ENCODE measurements at places on chromosomes 1 and 21.
A peak's percentile ranks its signal among the peaks of the same experiment; 100 is the strongest.

- no peak for DNase-seq
Measured at GRCh38 chr1:19372136-19372514, 60.0 kb downstream of the SLC66A1 start.

DNA sequence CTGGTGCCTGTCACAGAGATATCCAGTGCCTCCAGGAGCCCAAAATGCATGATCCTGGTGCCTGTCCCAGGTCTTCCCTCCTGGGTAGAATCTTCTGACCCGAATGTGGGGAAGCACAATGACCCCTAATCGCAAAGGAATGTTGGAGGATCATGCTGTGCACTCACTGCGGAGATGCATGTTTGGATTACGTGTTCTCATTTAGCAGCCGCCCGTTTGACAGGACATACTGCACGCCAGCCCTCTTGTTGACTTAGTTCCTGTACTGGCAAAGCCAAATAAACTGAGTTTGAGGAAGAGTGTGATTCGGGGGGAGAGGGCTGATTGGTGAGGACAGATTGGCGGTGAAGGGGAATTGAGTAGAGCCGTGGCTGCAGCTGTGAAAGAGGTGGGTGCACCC, 85.9 kb upstream of the SIM2 start:
- no peak for DNase-seq

DNA sequence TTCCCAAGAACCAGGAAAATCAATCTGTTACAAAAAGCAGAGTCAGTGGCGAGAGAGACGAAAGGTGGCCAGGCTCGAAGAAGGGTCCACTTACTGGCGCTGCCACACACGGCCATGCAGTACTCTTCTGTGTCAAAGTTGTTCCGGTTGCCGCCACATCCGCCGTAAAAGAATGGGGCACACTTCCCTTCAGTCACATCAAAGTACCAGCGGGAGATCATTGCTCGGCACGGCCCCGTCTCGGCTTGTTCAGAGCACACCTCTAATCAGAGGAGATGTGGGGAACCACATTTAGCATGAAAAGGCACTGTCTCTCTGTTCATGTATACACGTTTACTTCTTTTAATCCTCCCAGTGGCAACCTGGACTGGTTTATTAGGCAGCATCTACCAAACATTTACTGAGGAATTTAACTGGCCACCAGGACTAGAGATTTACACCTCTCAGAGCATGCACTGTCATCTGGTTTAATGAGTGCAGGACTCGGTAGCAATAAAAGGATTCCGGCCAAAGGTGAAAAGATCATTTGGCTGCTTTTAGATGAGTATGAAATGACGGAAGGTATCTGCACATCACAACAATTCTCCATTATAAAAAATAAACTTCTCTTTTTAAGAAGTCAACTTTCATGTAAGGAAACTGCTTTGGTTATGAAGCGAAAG, 170.5 kb downstream of the APP start:
- no peak for DNase-seq

DNA sequence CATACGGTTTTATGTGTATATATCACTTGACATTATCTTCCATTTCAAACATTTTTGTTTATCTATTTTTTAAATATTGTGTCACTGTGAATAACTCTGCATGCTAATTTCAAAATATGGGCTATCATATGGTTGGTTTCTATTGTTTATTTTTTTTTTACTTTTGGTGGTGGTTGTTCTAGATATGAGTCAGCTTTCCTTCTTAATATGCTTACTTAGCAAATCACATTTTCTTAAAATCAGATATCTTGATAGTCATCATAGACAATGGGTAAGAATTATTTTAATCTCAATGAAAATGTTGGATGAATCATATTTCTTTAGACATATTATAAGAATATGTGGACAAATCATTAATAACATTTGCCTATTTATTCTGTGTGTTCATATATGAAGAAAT, 881.5 kb downstream of the BRINP3 start:
- DNase-seq = no peak

DNA sequence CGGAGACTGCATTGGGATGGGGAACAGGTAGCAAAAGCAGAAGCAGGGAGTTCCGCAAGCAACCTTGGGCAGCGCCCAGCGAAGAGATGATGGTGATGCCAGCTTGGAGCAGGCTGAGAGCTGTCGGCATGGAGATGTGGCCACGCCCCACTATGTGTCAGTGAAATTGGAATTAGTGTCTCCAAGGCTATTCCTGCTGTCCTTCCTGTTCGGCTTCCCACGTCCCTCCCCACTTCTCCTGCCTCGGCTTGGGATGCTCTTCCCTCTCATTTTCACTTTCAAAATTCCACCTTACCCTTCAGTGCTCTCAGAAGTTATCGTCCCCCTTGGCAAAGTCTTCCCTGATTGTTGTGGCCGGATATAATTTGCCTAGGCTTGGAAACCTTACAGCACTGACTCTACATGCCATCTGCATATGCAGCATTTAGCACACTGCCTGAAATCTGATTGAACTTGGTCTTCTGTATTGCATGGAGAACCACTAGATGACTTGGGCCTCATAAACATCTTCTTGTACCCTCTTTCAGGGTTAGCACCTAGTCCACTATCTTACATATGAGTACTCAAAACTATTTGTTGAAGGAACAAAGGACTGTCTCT, 270.7 kb upstream of the RUNX1 start:
- DNase-seq = no peak

DNA sequence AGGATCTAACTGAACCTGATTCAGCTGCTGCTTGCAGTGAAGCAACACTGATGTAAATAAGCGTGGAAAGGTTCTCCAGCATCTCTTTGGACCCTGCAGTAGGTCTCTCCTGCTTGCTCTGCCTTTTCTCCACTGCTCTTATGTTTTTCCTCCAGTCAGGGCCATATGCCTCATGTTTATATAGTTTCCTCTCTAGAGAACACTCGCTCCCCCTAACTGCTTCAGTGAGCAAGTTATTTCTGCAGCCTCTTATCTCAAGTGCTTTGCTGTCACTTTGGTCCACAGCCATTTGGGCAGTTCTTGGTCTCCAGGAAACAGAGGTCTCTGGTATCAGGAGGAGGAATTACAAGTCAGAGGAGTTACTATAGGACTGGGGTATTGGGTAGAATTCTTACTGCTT, 5.3 kb downstream of the PRUNE1 start:
- no peak for DNase-seq

GRCh38 chr1:225697428-225697827, 44.5 kb upstream of the ENAH start:
- no peak for DNase-seq

DNA sequence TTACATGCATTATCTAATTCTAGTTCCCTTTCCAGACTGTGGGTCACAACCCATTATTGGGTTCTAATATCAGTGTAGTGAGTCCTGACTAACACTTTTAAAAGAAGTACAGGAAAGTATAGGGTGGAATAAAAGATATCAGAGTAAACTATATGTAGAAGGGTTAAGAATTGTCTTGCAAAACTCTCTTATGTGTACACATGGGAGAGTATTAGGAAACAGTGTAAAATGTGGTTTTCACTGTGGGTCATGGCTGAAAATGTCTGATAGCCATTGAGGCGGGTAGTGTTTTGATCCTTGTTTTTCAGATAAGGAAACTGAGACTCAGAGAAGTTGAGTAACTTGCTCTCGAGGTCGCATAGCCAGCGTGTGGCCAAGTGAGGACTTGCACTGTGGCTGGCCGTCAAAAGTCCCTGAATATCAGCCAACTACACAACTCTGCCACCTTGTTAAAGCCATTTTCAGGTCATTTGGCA, 18.5 kb upstream of the MTARC1 start:
- no peak for DNase-seq

DNA sequence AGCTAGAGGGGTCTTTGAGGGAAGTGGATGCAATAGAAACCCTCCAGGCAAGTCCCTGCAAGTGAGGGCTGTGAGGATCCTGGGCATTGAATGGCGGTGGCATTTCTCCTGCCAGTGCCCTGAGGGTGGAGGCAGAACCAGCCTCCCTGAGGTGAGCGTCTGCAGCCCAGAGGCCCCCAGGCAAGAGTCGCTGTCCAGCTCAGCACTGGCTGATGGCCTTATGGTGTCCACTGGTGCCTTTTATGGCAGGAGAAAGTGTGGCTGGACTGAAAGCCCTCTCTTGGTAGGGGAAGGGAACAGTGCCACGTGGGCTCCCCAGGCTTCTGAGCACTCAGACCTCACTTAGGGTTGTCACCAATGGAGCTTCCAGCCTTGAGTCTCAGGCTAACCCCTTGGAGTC, 77.3 kb downstream of the SH3BGR start:
- peak; percentile 15 for DNase-seq

DNA sequence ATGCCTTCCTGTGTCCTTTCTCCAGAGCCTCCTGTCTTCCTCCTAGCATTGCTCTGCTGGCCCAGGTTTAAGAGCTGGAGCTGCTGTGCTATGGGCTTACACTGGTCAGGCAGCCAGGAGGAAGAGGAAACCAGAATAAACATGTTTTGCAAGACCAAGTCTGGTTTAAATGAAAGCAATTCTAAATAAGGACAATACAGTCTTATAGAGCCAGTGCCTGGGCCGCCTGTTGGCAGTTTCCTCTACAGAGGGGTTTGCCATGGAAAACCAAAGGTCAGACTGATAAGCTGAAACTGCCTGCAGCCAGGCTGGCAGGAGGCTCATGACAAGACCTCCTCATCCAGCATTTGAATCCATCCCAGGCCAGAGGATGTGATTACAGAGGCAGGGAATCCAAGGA, 92.9 kb upstream of the FGGY start:
- peak; percentile 3 for DNase-seq

- DNase-seq = no peak
Measured at GRCh38 chr1:241844593-241844992, 3.4 kb upstream of the EXO1 start.

- peak; percentile 95 for DNase-seq
Measured at GRCh38 chr21:39387461-39388037, 38.7 kb upstream of the HMGN1 start.

GRCh38 chr1:206925106-206925736, 3.5 kb upstream of the FCMR start:
- DNase-seq = no peak

- DNase-seq = peak; percentile 77
Measured at GRCh38 chr1:11681071-11681771, at the start of gene MAD2L2. Gene MAD2L2, minus strand, starts transcription at chr1:11681148. Its CDS starts 547 bp downstream, at chr1:11680601.

GRCh38 chr1:167555971-167556714, 2.6 kb upstream of the CREG1 start:
- DNase-seq = peak; percentile 79

GRCh38 chr1:105700723-105701122, 1355.8 kb upstream of the PRMT6 start:
- DNase-seq = no peak

- DNase-seq = no peak
Measured at GRCh38 chr1:245923215-245923614, 583.9 kb downstream of the SMYD3 start.

DNA sequence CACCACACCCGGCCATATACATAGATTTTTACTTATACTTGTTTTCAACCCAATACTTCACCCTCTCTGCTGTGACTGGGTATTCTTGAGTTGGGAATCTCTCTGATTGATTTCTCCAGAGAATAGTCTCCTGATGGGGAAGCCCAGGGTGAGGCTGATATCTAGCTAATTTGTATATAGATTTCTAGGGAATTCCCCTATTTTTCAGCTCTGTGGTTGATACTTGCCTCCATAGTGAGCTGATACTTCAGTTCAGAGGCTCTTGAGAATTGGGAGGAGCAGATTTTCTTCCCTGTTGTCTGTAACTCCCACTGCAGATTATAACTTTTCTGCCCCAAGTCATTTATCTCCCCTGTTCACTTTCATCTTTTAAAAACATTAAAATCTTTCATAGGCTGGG, 14.5 kb upstream of the SH3BGRL3 start:
- no peak for DNase-seq

GRCh38 chr1:121458291-121459048, 273.7 kb downstream of the SRGAP2C start:
- no peak for DNase-seq

GRCh38 chr21:36565540-36565939, 85.6 kb upstream of the CLDN14 start:
- no peak for DNase-seq

- no peak for DNase-seq
Measured at GRCh38 chr1:234980291-234980644, 148.4 kb downstream of the TOMM20 start.

GRCh38 chr1:84611796-84612195, 37.6 kb upstream of the CTBS start:
- no peak for DNase-seq

DNA sequence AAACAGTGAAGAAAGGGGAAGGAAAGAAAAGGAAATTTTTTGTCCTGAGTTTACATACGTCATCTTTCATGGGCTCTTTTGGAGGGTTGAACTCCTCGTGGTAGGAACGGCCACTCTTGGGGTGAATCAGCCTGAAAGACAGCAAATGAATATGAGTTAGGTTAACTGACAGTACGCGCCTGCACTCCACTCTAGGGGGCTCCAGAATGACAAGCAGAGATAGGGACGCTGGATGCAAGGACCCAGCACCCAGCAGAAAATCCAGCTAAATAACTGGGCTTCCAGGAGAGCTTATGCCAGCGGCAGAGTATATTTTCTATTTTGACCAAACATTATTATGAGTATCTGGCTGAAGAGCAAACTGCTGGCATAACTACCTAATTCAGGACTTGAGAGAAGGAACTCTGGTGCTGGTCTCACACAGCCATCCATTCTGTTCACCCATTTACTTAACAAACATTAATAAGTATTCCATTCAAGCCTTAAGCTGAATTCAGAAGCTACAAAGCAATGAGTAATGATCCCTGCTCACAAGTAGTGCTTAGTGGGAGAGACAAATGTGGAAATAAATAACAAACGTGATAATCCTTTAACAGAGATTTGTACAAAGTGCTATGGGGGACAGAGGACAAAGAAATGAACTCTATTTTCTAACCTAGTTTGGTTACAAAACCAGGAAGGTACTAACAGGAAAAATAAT, 22.1 kb downstream of the AK2 start:
- no peak for DNase-seq

- DNase-seq = no peak
Measured at GRCh38 chr1:155485945-155486344, 76.7 kb downstream of the ASH1L start.

DNA sequence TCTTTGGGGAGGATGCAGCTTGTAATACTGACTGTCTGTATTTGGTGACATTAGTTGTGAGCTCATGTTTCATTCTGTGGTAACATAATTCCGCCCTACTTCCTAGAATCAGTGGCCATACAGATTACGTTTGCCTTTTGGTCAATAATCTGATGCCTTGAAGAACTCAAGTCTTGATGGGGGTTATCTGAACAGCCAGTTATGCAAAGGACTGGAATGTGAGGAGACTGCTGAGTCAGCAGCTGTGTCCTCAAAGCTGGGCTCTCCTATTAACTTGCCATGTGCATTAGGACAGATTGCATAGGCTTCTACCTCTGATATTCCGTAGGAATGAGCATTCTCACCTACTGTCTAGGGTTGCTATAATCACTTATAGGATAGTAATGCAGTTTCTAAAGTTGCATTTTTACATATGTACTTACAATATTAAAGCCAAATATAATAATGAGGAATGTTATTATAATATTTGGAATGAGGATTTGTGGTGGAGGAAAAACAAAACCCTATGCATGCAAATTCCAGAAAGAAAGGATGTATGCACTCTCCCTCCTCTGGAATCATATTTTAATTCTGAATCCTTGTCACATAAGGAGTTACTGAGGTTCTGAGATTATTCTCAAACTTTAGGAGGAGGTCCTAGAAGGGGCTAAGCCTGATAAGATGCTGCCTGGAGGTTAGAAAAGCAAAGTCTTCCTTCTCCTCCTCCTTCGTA, 116.0 kb downstream of the NOS1AP start:
- DNase-seq = no peak

- no peak for DNase-seq
Measured at GRCh38 chr1:118102445-118102844, 82.6 kb downstream of the SPAG17 start.

- DNase-seq = no peak
Measured at GRCh38 chr21:26433386-26433785, 139.7 kb downstream of the CYYR1 start.

- peak; percentile 11 for DNase-seq
Measured at GRCh38 chr1:7117399-7118281, 332.4 kb downstream of the CAMTA1 start.
